Activated CD8-positive, alpha-beta memory T cell treated with anti-CD3 and anti-CD28 coated beads for 1 hour (primary cell): ENCODE measurements at places on chromosomes 1 and 21.

GRCh38 chr1:242017580-242018233, 18.8 kb upstream of the MAP1LC3C start:
- DNase-seq = no peak

DNA sequence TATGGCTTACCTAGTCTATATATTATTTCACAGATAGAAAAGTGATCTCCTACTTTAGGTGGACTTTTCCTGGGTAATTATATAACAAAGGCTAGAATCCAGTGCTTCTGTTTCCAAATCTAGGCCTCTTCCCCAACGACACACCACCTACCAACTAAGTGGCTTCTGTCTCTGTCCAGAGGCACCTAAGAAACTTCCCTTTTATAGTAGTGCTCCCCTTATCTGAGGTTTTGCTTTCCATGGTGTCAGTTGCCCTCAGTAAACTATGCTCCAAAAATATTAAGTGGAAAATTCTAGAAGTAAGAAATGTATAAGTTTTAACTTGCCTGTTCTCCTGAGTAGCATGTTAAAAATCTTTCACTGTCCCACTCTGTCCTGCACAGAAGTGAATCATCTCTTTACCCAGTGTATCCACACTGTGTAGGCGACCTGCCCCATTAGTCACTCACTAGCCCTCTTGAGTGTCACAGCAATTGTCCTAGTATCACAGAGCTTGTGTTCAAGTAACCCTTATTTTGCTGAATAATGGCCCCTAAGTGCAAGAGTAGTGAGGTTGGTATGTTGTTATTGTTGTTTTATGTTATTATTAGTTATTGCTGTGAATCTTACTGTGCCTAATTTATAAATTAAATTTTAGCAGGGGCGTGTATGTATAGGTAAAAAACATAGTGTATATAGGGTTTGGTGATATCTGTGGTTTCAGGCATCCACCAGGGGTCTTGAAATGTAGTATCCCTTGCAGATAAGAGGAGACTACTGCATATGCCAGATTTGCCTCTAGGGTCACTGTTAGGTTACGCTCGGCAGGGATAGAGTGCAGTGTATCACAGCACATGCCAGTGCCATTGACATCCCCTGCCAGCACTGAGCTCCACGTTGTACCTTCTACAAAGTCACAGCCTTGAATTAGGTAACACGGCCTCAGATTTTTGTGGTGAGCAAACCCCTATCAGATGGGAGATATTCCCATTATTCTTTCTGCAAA, 14.7 kb upstream of the CD53 start:
- DNase-seq = no peak

- no peak for DNase-seq
These were observed 1660.1 kb upstream of the B3GALT2 start for GRCh38 chr1:194846488-194846887.

- no peak for DNase-seq
These were observed 12.8 kb downstream of the MED18 start for GRCh38 chr1:28341591-28341990.

GRCh38 chr1:114218361-114219171, 64.9 kb upstream of the SYT6 start:
- DNase-seq = no peak

GRCh38 chr1:212179394-212180076, 105.7 kb upstream of the PPP2R5A start:
- DNase-seq = no peak

GRCh38 chr1:178434360-178434759, 62.4 kb downstream of the CLEC20A start:
- DNase-seq = no peak
